Esophagus squamous epithelium (tissue), 5 donors: ENCODE measurements at places on chromosomes 3 and 15. TPM values are rescaled to one million over a fixed set of nuclear protein-coding genes. Genes with fewer than 3 reads are reported as not detected.

DNA sequence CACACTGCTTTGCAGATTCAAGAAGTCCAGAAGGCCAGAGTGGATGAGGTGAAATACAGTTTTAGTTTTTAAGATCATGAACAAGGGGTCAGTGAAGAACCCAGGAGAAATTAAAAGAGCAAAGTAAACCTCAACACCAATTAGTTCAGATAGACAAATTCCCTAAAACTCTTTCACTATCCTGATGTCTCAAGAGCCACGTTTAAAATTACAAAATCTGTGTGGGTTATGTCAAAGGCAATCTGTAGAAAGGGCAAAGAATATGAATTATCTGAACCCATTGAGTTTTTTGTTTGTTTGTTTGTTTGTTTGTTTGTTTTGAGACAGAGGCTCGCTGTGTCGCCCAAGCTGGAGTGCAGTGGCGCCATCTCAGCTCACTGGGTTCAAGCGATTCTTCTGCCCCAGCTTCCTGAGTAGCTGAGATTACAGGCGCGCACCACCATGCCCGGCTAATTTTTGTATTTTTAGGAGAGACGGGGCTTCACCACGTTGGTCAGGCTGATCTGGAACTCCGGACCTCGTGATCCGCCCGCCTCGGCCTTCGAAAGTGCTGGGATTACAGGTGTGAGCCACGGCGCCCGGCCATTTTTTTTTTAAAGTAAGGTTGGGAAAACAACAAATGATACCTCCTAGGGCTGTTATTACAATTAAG lies 32.1 kb upstream of the ST3GAL6 start:
- H3K27ac ChIP-seq: no peak overlapping the region
- no peak for DNase-seq
- peaks cover 26% of the 10 kb centered on the region for H3K4me1 ChIP-seq
- H3K27me3 ChIP-seq: no peaks in the 10 kb centered on the region
- no peaks in the 10 kb centered on the region for H3K36me3 ChIP-seq

The ZNF80 gene
- not detected for total RNA-seq

GRCh38 chr15:90008607-90009006 lies 7.5 kb downstream of the ZNF710 start:
- H3K27me3 ChIP-seq: no peaks in the 10 kb centered on the region
- H3K36me3 ChIP-seq: no peaks in the 10 kb centered on the region
- H3K4me1 ChIP-seq: peaks cover 73% of the 10 kb centered on the region
- DNase-seq: no peak
- no peak overlapping the region for H3K27ac ChIP-seq

DNA sequence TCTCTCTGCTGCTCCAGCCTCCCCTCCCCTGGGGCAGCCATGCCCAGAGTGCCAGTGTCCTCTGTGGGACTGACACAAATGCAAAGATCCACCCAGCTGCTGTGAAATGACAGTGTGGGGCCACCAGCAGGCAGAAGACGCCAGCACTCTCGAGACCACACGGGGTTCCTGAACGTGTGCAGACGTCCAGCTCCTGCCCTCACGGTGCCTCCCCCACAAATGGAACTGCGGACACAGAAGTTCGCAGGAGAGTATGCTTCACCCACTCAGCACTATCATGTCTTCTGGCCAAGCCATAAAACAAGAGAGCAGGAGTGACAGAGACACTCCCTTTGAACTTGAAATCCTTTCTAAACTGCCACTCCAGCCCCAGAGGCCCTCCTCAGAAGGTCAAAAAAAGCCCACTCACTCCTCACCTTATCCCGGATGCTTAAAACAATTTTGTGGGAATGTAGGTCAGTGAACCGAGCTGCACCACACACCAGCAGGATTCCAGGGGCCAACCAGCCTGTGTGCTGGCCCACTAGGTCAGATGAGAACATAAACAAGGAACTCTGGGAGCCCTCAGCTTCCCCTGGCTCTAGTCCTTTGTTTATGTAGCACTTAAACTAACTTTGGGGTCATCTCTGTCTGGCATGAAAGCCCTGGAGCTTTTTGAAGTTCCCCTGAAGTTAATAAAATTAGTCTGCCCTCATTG lies 112.6 kb downstream of the DNAJB8 start:
- no peaks in the 10 kb centered on the region for H3K27me3 ChIP-seq
- no peak overlapping the region for H3K27ac ChIP-seq
- no peak overlapping the region for H3K4me3 ChIP-seq
- no peak for DNase-seq
- H3K36me3 ChIP-seq: peaks cover 4% of the 10 kb centered on the region

DNA sequence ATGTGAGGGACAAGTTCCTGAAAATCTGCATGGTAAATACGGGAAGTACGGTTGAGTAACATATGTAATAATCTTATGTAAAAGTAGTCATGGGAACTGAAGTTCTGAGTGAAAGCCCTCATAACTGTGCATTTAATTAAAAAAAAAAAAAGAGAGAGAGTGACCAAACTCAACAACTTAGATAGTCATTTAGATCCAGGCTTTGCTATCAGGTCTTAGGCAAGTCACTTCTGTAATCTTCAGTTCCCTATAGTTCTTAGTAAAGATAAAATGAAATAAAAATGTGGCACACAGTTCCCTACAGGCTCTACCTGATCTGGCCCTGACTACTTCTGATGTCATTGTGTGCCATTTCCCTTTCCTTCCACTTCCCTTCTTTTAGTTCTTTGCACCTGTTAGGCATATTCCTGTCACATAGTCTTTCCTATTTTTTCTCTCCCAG lies 15.0 kb downstream of the RNF111 start:
- H3K4me1 ChIP-seq: peaks cover 20% of the 10 kb centered on the region
- no peak overlapping the region for H3K4me3 ChIP-seq
- H3K27me3 ChIP-seq: no peaks in the 10 kb centered on the region
- H3K27ac ChIP-seq: no peak overlapping the region
- no peak for DNase-seq
- peaks cover 35% of the 10 kb centered on the region for H3K36me3 ChIP-seq

GRCh38 chr3:174333640-174334039 lies 525.5 kb upstream of the NAALADL2 start:
- H3K27ac ChIP-seq: no peak overlapping the region
- H3K27me3 ChIP-seq: no peaks in the 10 kb centered on the region
- H3K4me1 ChIP-seq: no peaks in the 10 kb centered on the region
- H3K36me3 ChIP-seq: no peaks in the 10 kb centered on the region
- no peak for DNase-seq

DNA sequence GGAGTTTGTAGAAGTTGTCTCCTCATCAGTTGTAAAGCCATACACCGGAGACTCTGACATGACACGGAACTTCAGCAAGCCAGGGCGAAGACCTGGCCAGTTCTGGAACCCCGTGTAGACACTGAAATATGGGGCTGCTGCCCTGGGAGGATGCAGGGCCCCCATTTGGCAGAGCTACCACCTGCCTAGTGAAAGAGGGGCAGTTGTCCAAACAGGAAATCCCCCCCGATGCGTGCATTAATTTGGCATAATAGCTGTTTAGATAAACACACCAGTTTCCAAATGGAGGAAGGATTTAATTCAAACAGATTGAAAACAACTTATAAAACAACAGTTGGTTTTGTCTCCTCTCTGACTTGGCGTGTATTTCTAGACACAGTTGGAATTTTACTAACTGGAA lies 357.2 kb downstream of the GABRG3 start:
- H3K4me3 ChIP-seq: no peak overlapping the region
- no peak overlapping the region for H3K27ac ChIP-seq
- DNase-seq: no peak
- no peaks in the 10 kb centered on the region for H3K36me3 ChIP-seq

DNA sequence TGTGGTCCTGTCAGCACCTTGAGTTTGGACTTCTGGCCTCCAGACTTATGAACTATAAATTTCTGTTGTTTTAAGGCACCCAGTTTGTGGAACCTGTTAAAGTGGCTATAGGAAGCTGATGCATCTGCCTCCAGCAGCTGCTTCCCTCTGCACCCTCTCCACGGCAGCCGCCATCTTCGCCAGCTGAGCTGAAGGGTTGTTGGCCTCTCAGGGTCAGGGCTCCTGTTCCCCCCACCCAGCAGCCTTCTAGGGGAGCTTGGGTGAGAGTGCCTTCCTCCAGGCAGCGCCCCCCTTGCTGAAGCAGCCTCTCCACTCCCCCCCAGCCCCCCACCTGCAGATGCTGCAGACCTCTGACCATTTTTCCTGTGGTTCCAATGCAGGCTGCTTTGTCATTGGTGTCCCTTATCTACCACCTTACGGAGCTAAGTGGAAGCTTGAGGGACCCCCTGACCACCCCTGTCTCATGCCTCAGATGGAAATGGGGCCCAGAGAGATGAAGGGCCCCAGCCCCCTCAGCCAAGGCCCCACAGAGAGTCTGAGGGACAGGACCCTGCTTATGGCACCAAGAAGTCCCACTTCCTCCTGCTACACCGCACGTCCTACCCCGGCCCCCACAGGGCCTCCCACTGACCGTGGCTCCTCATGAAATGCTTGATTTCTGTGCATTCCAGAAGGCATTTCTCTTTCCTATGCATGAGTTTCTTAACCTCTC lies 61.4 kb upstream of the TLE3 start:
- peaks cover 44% of the 10 kb centered on the region for H3K4me1 ChIP-seq
- no peak overlapping the region for H3K27ac ChIP-seq
- no peak for DNase-seq
- peaks cover 66% of the 10 kb centered on the region for H3K27me3 ChIP-seq
- no peaks in the 10 kb centered on the region for H3K36me3 ChIP-seq

The TFDP2 gene
- total RNA-seq: 14.2 TPM
